ENCODE measurements at places on chromosomes 16 and 17.

GRCh38 chr16:20383106-20384029 is 21.2 kb downstream of the PDILT start:
- no peak for DNase-seq

GRCh38 chr17:4136373-4136772 is 6.5 kb downstream of the ZZEF1 start:
- DNase-seq, result no peak

DNA sequence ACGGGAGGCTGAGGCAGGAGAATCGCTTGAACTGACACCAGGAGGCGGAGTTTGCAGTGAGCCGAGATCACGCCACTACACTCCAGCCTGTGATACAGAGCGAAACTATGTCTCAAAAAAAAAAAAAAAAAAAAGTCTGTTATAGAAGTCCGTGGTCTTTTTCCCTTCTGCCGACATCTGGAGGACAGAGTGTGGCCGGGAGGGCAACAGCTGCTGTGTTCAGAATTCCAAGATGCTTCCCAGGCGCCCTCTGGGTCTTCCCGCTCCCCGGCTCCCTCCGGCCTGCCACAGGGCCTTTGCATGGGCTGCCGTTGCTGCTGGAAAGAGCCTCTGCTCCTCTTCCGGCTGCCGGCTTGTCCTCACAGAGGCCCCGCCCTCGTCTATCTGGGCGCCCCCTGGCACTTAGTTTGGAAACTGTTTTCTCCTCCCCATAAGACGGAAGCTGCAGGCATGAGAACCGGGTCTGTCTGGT is 2.4 kb upstream of the CACNA1H start:
- no peak for DNase-seq

DNA sequence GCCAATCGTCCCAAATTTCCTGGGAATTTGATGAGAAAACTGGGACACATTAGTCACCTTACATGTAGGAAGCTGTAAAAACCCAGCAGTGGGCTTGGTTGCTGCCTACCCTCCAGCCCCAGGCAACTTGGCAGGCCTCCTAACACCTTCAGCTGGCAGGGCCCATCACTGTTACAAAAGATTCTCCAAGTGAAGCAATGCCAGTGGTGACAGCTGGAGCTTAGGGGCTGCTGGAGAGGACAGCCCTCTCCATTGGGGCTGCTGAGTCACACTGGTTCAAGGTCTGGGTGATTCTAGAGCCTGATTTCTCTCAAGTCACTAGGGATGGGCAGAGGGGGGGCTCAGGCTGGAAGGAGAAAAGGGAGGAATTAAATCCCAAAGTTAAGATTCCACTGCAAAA is 180.6 kb downstream of the COPRS start:
- no peak for DNase-seq

- no peak for DNase-seq
These were observed 14.3 kb upstream of the NAT9 start for GRCh38 chr17:74790161-74791058.

DNA sequence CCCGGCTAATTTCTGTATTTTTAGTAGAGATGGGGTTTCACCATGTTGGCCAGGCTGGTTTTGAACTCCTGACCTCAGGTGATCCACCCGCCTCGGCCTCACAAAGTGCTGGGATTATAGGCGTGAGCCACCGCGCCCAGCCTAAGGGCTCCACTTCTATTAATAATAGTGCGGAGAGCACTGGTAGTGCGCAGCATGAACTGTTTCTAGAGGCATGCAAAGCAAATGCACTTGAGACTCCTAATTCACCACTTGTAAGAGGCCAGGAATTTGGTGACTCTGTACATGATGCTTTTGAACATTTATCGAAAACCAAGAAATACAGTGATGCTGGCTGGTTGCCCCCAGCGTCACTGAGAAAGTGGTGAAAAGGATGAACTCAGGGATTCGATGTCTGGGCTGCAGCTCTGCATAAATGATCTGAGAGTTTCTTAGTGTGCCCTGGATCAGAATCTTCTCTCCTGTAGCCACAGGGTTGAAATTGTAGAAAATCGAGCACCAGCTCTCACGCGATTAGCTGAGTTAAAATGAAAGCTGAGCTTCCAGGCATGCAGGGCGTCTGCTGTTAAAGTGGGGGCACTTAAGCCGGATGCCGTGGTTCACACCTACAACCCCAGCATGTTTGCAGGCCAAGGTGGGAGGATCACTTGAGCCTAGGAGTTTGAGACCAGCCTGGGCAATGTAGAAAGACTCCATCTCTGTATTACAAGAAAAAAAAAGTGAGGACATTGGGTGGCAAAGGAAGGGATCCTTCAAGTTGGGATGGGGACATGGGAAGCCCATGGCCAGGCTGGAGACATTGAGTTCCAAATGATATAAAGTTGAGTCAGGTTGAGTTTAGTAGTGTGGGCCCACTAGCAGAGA is 4.8 kb downstream of the RNF213 start:
- no peak for DNase-seq

- no peak for DNase-seq
These were observed 14.1 kb downstream of the MFSD11 start for GRCh38 chr17:76752006-76752405.

DNA sequence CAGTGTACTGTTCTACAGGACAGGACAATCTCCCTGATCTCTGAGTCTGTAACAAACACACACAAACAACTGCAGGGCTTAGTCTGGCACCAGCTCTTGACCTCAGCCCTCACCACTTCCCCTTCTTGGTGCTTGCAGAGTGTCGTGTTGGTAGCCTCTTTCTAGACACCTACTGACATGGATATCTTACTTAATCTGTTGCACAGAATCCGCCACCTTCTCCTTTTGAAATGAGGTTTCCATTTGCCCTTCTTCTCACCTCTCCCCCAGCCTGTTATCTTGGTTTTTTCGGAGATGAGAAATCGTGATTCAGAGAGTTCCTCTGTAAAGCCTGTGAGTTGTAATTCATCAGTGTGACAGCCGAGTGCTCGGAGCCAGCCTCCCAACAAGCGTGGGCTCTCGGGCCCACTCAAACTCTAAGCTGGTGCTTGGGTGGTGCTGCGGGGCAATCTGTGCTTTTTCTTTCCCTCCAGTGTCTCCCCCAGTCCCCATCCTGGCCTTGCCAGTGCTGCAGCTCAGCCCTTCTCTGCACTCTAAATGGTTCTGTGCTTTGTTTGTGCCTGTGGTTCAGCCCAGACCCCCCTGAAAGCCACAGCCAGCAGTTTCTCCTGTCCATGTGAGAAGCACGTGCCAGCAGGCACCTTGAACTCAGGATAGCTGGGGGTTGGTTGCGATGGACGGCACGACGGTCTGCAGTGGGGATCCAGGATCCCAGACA is 28.1 kb downstream of the KIAA0513 start:
- peak; percentile 44 for DNase-seq

GRCh38 chr16:997440-998051 is 16.0 kb downstream of the SOX8 start:
- peak; percentile 19 for DNase-seq

- no peak for DNase-seq
These were observed 626.6 kb upstream of the SOX9 start for GRCh38 chr17:71494062-71494855.

DNA sequence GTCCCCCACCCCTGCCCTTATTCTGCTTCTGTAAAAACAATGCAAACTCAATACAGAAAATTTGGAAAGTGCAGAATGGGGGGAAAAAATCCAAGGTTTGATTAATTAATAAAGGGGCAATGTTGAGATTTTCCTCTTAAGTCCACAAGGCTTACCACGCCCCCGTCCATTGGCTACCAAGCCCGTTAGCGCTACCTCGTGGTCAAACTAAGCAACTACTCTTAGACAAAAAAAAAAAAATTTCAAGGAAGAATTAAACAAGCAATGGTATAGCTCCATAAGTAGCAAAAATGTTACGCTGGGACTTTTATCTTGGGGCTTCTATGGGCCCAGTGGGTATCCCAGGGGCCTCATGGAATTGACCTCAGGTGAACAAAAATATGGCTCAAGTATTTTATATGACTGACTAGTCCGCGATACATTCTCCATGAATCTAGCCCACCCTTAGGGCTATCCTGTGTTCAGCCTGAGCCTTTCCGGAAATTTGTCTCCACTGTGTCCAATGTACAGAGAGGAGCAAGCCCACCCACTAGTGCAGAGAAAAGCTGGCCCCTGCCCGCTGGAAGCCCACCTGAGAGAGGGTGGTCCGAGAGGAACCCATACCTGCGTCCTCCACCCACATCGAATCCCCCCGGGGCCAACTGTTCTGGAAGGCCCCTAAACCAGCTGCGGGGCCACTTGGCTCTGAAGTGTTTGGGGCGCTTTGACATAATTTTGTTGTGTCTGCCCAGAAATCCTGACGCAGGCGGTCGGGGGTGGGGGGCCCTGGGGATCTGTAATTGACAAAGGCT is 19.1 kb upstream of the TEX2 start:
- DNase-seq, result no peak

DNA sequence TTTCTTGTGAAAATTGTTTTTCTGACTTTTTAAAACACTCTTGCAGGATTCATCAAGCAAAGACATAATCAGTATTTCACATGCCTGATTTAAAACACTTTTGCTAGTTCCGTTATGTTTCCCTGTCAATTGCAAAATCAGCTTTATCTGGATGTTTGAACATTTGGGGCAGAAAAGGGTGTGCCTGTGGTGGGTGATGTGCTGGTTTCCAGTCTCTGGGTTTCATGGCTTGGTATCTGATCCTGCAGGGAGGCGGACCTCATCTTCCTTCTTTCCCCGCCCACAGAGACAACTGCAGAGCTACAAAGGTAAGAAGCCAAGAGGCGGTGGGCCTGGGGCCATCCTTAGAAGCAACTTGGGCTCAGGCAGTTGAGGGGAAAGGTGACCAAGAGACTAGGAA is 41.8 kb downstream of the NLRC5 start:
- DNase-seq, result no peak

DNA sequence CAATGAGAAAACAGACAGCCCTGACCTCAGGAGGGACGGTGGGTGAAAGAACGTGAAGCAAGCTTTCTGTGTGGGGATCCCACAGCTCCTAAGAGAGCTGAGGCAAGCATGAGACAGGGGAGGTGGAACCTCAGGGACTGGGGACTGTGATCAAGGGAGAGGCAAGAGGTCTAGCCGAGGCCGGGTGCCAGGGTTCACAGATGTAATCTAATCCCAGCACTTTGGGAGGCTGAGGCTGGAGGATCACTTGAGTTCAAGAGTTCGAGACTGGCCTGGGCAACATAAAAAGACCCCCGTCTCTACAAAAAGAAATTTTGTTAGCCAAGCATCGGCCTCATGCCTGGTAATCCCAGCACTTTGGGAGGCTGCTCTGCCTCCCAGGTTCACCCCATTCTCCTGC is 4.5 kb upstream of the ADAM11 start:
- DNase-seq, result no peak

DNA sequence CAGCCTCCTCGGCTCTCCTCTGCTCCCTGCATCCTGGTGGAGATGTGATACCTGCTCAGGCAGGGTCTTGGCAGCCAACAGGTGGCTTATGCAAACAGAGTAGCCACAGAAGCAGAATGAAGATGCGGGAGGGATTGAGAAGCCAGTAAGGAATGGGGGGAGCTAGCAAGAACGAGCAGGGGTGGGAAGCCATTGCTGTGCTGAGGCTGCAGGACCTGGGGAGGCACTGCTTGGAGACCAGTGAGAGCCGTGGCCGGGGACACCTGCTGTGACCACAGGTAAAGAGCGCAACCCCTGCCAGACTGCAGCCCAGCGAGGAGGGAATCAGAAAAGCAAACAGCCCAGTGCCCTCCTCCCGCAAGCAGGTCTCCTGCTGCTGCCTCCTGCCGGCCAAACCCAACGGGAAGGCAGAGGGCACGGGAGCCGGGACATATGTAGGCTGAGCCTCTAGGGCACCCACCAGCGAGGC is 14.7 kb downstream of the AIPL1 start:
- DNase-seq, result no peak

DNA sequence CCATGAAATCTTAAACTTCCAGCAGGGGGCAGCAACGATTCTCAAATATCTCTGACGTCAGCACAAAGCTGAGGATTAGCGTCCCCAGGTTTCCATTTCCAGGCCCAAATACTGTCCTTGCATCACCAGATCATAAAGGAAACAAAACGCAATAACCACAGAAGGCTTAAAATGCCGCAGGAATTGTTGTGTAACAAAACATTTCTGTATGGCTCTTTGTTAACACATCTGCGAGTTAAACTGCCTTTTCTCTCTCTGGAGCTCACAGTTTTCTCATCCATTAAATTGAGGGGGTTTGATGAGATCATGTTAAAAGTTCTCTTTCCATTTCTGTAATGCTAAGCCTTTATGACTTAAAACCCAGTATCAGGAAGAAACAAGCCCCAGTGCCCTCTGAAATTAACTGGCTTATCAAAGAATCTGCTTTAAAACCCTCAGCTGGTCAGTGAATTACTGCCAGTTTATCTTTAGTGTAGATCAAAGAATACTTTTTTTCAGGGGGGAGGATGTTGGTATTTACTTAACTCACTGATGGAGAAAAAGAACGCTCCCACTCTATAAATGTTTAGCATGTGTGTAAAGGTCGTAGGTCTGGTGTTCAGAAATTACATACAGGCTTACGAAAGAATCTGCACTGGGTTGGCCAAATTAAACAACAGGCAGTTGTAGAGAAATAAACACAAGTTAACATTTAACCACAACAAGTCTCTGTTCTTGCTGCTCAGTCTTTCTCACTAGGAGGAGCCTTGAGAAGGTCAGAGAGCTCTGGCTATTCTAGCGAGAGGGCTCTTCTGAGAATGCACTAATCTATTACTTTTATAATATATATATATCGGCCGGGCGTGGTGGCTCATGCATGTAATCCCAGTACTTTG is 10.6 kb upstream of the TERF2 start:
- DNase-seq, result peak; percentile 41

GRCh38 chr17:77602883-77603640 is 355.4 kb upstream of the TNRC6C start:
- DNase-seq, result no peak

DNA sequence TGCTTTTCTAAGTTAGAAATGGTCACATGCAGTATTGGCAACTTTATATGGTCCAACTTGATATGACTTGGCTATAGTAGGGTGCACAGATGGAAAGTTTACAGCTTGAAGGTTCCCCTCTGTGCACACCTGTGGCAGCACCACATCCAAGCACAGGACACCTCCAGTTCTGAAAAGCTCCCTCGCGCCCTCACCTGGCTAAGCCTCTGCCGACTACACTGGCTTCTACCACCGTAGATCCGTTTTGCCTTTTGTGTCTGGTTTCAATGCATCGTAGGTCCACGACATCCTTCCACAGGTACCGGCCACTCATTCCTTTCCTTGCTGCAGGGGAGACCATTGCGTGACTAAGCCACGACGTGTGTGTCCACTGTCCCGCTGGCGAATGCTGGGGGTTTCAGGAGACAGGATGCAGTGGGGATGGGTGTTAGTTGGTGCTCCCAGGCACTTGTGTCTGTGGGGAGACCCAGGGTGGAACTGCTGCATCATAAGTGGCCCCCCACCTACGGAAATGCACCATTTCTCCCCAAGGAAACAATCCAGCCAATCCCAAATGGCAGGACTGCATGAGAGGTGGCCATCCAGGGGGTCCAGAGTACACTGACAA is 4.9 kb upstream of the RASD1 start:
- DNase-seq, result no peak

DNA sequence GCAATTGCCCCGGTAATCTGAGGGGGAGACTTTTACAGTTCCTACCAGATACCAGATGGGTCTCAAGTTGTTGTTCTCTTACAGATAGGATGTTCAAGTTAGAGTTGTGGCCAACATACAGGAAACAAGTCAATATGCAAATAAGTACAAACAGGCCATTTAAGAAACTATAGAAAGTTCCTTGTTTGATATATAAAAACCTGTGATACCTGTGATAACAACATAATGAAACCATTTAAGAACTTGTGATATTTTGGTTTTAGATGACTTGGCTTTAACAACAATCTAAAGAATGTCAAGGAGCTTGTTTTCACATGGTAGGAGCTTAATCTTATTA is 16.8 kb downstream of the CDR2 start:
- no peak for DNase-seq
